NCI-H69 (cell line): ENCODE measurements at places on chromosomes 5 and 9.

DNA sequence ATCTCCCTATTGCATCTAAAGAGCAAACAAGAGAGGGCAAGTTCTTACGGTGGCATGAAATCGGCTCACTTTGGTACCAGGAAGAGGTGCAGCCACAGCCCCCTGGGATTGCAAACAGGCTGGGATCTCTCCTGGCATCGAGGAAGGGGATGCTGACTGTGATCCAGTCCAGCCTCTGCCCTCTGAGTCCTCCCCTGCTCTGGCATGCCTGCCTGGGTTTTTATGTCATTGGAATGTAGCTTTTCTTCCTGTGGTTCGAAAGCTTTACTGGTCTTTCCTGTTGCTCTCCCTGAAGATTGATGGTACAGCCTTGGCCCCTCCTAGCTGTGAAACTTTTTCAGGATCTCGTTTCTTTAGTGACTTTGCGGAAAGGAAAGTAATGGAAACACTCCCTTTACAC, 6.6 kb downstream of the SLC46A2 start:
- no peak for DNase-seq

DNA sequence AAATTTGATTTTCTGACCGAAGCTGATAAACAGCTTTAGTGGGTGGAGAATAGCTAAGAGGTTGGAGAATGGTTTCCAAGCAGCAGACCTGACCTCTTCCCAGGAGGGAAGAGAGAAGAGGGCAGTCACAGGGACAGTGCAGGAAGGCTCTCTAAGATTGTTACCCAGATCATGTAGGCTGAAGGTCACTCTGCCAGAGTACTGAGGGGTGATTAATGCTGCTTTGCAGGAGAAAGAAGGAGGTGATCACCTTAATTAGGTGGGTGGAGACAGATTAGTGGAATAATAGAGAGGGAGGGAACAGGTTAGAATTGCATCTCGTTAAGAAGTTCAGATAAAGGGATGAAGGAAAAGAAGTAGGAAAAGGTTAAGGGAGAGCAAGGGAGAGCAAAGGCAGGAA, 440.5 kb downstream of the BRINP1 start:
- DNase-seq, result peak; percentile 83

DNA sequence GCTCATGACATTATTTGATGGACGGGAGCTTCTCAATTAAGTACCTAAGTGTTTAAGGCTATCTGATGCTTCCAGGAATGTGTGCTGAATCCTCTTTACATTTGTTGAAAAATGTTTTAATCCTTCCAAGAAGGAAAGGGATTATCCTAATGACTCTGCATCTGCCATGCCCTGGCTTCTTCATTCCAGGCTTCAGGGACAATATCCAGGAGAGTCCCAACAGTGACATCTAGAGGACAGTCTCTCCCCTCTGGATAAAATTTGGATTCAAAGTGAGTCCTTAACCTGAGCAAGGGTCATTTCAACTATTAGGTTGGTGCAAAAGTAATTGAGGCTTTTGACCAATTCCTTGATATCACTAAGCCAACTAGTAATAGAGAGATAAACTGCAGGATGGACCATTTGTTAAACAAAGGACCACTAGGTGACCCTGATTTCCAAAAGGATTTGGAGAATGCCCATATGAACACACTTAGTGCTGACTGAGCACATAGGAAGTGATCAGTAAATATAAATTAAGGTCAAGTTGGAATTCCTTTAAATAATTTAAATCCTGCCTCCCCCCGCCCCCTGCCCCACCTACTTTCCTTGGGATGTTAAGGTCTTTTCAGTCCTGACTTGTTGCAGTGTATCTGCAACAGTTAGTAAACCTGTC, 19.1 kb downstream of the TNFSF8 start:
- DNase-seq, result peak; percentile 87

GRCh38 chr5:139797856-139798510, 2.4 kb downstream of the PSD2 start:
- DNase-seq, result no peak

DNA sequence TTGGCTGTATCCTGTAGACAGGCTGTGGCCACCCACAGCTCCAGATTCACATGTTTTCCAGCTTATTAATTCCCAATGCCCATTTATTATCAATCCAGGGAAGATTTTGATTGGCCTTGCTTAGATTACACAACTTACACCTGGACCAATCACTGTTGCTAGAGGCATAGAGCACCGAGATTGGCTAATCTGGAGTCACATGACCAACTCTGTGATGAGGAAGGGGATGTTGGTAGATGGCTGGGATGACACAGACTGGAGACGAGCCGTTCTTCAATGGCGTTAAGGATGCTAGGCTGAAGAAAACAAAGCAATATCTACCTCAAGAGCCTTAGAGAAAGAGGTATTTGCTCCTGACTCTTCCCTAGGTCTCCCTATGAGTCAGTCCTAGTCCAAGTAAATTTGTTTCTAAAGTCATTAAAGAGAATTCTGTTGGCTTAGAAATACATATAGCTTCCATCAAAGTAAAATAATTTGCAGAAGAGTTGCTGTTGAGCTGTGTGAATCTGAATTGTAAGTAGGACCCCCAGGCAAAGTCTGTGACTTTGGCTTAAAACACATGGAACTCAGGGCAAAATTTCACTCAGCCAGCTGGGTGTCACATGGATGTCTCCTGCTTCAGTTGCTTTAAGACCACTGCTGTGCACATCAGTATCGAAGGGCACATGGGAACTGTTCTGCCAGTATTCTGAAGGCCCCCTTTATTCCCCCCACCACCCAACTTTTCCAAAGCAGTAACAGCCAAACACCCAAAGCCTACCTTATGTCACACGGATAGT, 326.4 kb upstream of the KLF4 start:
- no peak for DNase-seq

DNA sequence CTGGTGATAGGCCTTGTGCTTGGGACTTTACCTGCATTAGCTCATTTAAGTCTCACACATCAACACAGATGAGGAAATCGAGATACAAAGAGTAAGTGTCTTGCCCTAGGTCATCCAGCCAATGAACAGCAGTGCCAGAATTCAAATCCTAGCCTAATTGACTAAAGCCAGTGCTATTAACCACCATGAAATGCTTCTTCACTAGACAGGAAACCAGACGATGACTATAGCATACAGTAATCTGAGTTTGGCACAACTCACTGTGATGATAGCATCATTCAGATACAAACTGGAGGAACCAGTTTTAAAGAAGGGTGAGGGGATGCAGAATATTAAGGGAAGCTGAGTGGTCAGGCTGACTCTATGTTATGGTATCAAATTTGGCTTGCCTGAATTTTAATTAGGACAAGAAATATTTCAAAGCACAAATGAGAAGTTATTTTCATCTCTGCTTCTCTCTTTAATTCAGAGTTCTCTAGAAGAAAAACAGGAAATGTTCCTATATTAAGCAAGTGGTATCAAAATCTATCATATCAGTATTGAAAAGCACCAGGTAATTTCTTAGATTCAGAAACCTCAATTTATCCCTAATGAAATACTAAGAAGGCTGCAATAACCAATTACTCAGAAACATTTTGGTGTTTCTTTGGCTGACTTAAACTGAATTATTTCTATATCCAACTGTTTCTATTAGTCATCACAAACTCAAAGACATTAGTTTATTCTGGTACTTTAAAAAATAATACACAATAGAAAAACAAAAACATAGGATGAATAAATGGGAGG, 147.0 kb upstream of the RASA1 start:
- no peak for DNase-seq

DNA sequence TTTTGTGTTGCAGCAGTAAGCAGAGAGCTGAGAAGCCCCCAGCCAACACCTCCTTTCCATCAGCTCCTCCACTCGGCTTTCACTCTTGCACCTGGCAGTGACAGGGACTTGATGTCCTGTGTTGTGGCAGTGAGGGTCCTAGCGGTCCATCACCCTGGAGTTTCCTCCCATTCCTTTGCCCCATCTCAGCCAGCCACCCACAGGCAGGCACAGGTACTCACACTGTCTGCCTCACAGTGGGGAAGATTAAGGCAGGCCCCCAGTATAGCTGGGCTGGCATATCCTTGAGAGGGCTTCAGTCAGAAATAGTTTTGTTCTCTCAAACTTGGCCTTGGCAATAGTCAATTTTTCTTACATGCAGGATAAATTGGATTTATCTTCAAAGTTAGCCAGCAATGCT, 362.7 kb downstream of the GADD45G start:
- peak; percentile 25 for DNase-seq
